Lung (tissue), 17 donors: ENCODE measurements at places on chromosomes 1 and 21. TPM values are rescaled to one million over a fixed set of nuclear protein-coding genes. Genes with fewer than 3 reads are reported as not detected.

- DNase-seq: no peak
These were observed 4.7 kb downstream of the ELF3 start for GRCh38 chr1:202014915-202015661.

GRCh38 chr1:147821883-147822282 lies 61.5 kb upstream of the GJA5 start:
- peak; percentile 96 for DNase-seq

DNA sequence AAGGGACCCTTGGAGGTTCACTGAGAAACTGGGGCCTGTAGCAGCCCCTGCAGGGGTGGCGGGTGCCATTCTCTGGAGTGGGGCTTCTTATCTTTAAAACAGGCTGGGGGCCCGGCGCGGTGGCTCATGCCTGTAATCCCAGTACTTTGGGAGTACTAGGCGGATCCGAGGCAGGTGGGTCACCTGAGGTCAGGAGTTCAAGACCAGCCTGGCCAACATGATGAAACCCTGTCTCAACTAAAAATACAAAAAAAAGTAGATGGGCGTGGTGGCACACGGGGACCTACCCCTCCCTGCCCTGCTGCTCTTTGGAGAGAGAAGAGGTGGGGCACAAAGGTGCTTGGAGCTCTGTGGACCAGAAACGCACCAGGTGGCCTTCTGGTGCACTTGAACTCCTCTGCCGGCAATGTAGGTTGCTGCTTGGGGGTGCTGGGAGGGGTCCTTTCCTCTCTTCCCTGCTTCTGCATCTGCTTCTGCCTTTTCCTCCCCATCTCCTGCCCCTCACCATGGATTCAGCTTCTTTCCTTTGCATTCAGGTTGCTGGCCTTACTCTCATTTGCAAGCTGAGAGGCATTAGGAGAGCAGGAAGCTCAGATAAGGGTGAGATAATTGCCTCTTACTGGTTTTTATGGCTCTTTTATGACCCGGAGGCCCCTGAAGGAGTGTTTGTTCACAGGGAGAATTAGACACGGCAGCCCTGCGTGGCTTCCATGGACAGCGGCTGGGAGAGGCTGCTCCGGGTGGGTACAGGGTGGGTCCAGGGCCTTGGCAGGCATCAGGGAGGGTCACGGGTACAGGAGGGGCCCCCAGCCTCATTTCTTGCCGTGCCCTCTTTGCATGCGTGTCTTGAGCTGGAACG lies 57.4 kb downstream of the ARHGEF10L start:
- no peak for DNase-seq

The C4BPA gene
- total RNA-seq: 203 TPM

- DNase-seq: peak; percentile 8
These were observed 15.3 kb downstream of the CLCC1 start for GRCh38 chr1:108947871-108948525.

The RGS13 gene
- 0.48 TPM for total RNA-seq

GRCh38 chr1:177650947-177651346 lies 318.9 kb downstream of the SEC16B start:
- peak; percentile 79 for DNase-seq

DNA sequence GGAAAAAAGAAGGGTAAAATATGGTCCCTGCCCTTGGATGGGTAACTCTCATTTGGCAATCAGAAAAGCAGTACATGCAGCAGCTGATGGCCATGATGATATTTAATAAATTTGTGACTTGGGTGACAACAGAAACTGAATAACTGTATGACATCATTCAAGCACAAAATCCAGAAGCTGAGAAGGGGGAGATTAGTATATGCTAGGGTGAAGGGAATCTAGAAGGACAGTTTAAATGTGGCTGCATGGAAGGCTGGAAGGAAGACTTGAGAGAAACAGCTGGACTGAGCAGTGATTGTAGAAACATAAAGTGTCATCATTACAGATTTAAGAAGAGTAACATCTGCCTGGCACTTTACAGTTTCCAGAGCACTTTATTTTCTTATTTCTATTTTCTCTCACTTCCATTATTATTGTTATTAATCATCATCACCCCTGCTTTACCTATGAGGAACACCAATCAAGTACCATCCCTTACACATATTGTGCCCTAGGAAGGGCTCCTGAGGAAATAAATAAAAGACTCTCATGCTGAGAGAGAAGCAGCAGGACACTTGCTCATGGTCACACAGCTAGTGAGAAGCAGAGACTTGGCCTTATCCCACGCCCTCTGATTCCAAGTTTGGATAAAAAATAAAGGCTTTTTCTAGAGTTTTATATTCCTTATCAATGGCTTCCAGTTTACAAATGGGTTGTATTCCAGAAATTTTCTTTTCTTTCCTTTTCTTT lies 207.2 kb downstream of the PBX1 start:
- no peak for DNase-seq

DNA sequence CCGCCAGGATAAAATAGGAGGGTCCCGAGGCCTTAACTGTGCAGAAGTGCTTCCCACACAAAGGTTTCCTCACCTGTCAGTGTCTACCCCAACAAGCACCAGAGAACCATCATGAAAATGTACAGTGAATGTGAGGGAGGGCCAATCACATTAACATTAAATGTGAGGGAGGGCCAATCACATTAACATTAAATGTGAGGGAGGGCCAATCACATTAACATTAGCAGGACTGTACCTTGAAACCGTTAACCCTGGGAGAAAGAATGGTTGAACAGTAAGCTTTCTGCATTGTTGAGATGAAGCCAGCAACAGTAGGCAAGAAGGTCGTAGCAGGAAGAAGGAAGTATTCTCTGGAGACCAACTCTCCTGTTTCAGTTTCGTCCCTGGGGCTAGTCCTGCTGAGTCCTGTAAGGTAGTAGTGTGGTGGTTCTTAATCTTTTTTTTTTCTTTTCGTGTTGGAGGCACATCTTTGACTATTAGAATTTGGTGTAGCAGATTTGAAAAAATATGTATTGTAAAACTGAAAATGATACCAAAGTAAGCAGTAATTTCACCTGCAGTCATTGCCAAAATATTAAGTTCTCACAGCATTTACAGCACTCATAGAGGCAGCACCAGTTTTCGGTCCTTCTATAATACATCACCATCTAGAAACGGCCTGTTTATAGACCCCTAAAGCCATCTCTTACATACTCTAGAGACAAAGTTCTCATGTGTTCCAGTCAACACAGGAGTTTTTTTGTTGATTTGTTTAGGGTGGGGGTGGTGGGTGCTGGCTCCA lies 98.6 kb upstream of the PPP2R5A start:
- DNase-seq: no peak

DNA sequence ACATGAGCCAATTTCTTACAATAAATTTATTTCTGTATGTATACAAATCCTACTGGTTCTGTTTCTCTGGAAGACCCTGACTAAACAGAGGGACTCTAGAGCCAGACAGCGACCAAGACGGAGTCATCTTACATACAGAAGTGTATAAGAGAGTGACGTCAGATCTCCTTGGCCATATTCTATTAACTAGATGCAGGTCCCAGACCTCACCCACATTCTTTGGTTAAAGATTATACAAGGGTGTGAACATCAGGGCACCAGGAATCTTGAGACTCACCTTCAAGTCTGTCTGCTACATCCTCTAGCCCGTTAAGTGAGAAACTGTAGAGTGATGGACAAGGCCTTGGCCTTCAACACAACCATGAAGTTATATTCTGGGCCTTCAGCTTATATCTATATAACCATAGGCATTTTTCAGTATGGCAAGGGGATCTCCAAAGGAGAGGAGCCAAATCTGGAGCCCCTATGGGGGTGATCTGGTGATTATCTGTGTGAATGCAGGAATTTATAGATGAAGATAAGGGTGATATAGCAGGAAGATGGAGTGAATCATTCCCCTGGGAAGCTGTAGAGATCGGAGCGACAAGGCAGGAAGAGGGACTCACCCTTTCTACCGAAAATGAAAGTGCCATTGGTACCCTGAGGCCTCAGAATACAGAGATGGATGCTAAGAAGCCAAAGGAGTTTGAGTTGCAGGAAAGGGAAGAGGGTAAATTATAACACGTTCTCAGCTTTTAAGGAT lies 83.9 kb downstream of the ADAMTS1 start:
- DNase-seq: no peak

GRCh38 chr1:60575326-60575977 lies 501.9 kb upstream of the C1orf87 start:
- no peak for DNase-seq

GRCh38 chr1:155121249-155121648 lies 6.4 kb upstream of the EFNA1 start:
- DNase-seq: no peak

DNA sequence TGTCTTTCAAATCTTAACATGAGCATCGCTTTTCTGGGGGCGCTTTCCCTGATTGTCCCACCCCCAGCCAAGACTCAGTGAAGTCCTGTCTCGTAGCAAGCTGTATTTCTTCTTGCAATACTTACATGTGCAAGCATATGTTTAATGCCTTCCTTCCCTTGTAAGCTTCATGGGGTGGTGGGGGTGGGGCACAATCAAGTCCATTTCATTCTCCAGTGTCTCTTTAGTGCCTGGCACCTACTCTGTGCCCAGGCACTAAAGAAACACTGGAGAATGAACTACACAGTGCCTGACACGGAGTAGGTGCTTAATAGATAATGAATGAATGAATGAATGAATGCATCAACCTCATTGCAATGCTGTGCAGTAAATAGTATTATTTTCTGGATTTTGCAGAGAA lies 143.1 kb downstream of the PLPP3 start:
- no peak for DNase-seq

GRCh38 chr1:11484321-11484655 lies 5.3 kb downstream of the DISP3 start:
- no peak for DNase-seq

GRCh38 chr1:8407652-8408051 lies 89.7 kb downstream of the SLC45A1 start:
- DNase-seq: no peak

The SLAMF6 gene
- total RNA-seq: 2.4 TPM
